Renal pelvis (tissue), 12 donors: ENCODE measurements at places on chromosomes 6 and 20. TPM values are rescaled to one million over a fixed set of nuclear protein-coding genes. Genes with fewer than 3 reads are reported as not detected.

GPX5 gene
- not detected for polyA plus RNA-seq

CST3 gene
- polyA plus RNA-seq, result 208 TPM

SASH1 gene
- polyA plus RNA-seq, result 23.9 TPM

TDRD6 gene
- polyA plus RNA-seq, result 3.8 TPM

VSTM2L gene
- polyA plus RNA-seq, result 2.1 TPM

ZBTB2 gene
- polyA plus RNA-seq, result 14.4 TPM

TBX18 gene
- polyA plus RNA-seq, result 9.1 TPM

C20orf96 gene
- polyA plus RNA-seq, result 37.1 TPM

ROS1 gene
- 0.12 TPM for polyA plus RNA-seq

RHAG gene
- 1.6 TPM for polyA plus RNA-seq

DOK5 gene
- 9.4 TPM for polyA plus RNA-seq

ARMH2 gene
- polyA plus RNA-seq, result not detected

PPP1R3G gene
- 1.8 TPM for polyA plus RNA-seq

TGM3 gene
- polyA plus RNA-seq, result 0.68 TPM

ZC2HC1B gene
- polyA plus RNA-seq, result 0.26 TPM

PGK2 gene
- polyA plus RNA-seq, result not detected

PHF10 gene
- polyA plus RNA-seq, result 110 TPM

PACSIN1 gene
- polyA plus RNA-seq, result 0.84 TPM

BMP6 gene
- 7.7 TPM for polyA plus RNA-seq

PDE7B gene
- polyA plus RNA-seq, result 8.1 TPM

SOBP gene
- polyA plus RNA-seq, result 11.0 TPM

MAFB gene
- 163 TPM for polyA plus RNA-seq

VSX1 gene
- 0.04 TPM for polyA plus RNA-seq

PLEKHG1 gene
- 36.6 TPM for polyA plus RNA-seq

CDSN gene
- not detected for polyA plus RNA-seq

PSORS1C1 gene
- polyA plus RNA-seq, result 0.36 TPM

ARID1B gene
- 84.7 TPM for polyA plus RNA-seq

CCN6 gene
- 3.8 TPM for polyA plus RNA-seq

HRH3 gene
- polyA plus RNA-seq, result 0.11 TPM

KHDRBS2 gene
- 2.0 TPM for polyA plus RNA-seq

GJA1 gene
- polyA plus RNA-seq, result 51.7 TPM

MOG gene
- 0.51 TPM for polyA plus RNA-seq

HLA-DMB gene
- polyA plus RNA-seq, result 60.1 TPM

FERMT1 gene
- 5.4 TPM for polyA plus RNA-seq

TMEM239 gene
- 0.15 TPM for polyA plus RNA-seq

SLC22A3 gene
- 3.9 TPM for polyA plus RNA-seq

ABHD12 gene
- 43.2 TPM for polyA plus RNA-seq

EDN3 gene
- 6.1 TPM for polyA plus RNA-seq

WFDC10B gene
- polyA plus RNA-seq, result not detected

TTK gene
- 18.9 TPM for polyA plus RNA-seq

HCK gene
- 3.3 TPM for polyA plus RNA-seq

TOX2 gene
- polyA plus RNA-seq, result 3.7 TPM

TREM1 gene
- not detected for polyA plus RNA-seq

PI3 gene
- polyA plus RNA-seq, result not detected

HBS1L gene
- 69.9 TPM for polyA plus RNA-seq

CFAP206 gene
- polyA plus RNA-seq, result 2.9 TPM

PKIG gene
- polyA plus RNA-seq, result 67.1 TPM

KIAA1755 gene
- 3.1 TPM for polyA plus RNA-seq

ABCF1 gene
- polyA plus RNA-seq, result 77.9 TPM

GPR63 gene
- 3.3 TPM for polyA plus RNA-seq

RIPPLY2 gene
- not detected for polyA plus RNA-seq

TRPC4AP gene
- polyA plus RNA-seq, result 63.0 TPM

ARMC12 gene
- polyA plus RNA-seq, result 1.8 TPM

TBXT gene
- not detected for polyA plus RNA-seq

GATA5 gene
- 7.5 TPM for polyA plus RNA-seq

CRISP2 gene
- not detected for polyA plus RNA-seq

PCMT1 gene
- 81.3 TPM for polyA plus RNA-seq
